Fibroblast of the aortic adventitia (primary cell): ENCODE measurements at places on chromosomes 5 and 9.

GRCh38 chr9:95740217-95741004 lies 135.1 kb upstream of the ERCC6L2 start:
- DNase-seq: no peak

DNA sequence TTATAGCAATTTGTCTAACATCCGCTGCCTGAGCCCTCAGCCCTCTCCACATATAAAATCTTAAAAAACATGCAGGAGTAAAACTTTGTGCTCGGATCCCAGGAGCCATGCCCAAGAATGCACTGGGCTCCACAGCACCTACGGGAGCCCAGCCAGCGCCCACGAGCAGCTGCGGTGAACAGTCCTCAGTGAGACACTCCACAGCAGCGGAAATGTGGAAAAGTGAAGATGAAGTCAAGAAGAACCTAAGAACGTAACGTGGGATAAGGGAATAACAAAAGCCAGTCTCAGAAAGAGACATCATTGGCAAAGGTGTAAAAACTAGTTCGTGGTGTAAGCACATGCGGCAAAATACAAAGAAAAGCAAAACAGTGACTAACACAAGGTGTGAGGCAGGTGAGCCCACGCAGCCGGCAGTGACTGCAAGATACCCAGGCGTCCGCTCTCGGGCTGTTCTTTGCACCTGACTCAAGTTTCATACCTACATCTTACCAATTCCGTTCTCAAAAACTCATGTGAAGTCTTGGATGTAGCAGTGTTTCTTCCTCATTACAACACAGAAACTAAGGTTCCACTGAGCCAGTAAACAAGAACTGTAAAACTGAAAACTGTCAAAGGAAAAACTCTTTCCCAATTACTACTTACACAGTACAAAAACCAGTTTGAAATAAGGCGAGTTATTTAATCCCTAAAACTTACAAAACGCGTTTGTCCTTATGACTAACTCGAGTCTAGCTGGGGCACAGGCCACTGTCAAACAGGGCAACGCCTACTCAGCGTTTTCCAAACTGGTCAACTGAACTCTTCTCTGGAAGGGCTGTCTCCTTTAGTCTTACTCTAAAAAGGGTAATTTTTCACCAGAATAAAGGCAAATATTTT lies 1.7 kb downstream of the CAMSAP1 start:
- peak; percentile 38 for DNase-seq

DNA sequence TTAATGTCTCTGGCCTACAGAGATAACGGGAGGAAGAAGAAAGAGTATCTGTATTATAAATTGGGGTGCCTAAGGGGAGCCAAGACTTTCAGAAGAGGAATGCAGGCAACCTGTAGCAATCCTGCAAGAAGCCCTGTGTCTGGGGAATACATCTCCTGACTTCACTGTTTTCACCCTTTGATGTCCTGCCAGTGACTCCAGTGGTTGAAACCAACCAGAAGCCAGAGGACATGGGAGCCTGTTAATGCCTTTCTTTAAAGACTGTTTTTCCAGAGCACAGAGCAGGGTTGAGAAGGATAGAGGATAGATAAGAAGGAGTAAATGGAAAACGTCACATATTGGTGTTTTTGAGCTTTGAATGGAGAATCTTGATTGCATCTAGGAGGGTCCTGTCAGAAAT lies 151.2 kb downstream of the HACD4 start:
- DNase-seq: no peak

- peak; percentile 92 for DNase-seq
Observed at GRCh38 chr9:90301277-90301653, 341.4 kb downstream of the DIRAS2 start.

- peak; percentile 93 for DNase-seq
Observed at GRCh38 chr9:110040788-110041187, 167.2 kb downstream of the C9orf152 start.

GRCh38 chr9:126510564-126510963 lies 103.2 kb upstream of the LMX1B start:
- DNase-seq: no peak

DNA sequence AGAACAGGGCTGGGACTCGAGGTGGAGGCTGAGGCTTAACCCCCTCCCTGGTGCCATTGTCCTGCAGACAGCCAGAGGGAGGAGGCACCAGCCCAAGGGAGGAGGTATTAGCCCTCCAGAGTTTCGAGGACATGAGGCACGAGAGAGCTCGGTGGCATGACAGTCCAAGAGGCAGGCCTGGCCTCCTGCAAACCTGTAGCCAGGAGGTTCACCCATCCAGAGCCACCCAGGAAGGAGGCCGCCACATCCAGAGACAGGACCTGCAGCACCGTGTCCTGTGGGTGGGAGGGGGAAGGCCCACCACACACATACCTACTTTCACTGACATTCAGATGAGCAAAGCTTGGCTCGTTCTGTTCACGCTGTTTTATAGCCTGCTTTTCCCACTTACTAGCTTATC lies 75.2 kb upstream of the ADAMTS2 start:
- DNase-seq: no peak

- peak; percentile 41 for DNase-seq
Observed at GRCh38 chr9:111052791-111053190, 14.5 kb upstream of the LPAR1 start.

DNA sequence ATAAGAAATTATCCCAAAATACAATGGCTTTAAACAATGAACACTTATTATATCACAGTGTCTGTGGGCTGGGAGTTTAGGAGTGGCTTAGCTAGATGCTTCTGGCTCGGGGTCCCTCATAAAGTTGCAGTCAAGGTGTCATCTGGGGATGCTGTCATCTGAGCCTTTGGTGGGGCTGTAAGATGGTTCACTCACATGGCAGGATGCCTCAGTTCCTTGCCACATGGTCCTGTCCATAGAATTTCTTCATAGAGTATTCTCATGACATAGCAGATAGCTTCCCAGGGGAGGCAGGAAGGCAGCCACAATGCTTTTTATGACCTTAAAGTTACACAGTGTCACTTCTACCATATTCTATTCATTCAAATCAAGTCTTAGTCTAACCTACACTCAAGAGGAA lies 51.2 kb upstream of the HMHB1 start:
- DNase-seq: no peak

DNA sequence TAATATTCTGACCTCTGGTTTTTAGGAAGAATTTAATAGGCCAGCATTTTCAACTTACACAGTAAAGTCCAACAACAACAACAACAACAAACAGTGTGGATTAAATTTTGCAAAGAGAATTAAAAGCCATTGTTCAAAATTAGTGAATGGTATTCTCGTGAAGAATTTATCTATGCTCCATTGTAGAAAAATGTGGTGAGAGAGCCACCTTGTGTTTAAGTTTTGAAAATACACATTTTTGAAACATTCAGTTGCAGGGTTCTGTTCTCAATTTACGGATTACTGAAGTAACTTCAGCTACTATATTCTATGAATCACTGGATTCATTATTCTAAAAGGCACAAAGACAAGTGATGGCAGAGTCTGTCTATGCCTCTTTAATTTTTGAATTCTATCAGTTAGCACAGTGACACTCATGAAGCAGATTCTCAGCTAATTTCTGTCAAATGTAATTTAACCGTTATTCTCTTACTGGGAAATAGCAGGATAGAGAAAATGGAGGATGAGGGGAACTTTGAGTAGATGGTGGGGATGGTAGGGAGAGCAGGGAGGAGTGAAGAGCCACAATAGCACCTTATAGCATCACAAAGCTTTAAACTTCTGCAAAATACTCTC lies 11.0 kb downstream of the CCDC152 start:
- peak; percentile 61 for DNase-seq

- no peak for DNase-seq
Observed at GRCh38 chr5:77175231-77175630, 35.2 kb upstream of the PDE8B start.

GRCh38 chr5:160357394-160357793 lies 13.0 kb downstream of the C1QTNF2 start:
- DNase-seq: no peak

GRCh38 chr9:119053070-119053469 lies 316.2 kb downstream of the BRINP1 start:
- no peak for DNase-seq

DNA sequence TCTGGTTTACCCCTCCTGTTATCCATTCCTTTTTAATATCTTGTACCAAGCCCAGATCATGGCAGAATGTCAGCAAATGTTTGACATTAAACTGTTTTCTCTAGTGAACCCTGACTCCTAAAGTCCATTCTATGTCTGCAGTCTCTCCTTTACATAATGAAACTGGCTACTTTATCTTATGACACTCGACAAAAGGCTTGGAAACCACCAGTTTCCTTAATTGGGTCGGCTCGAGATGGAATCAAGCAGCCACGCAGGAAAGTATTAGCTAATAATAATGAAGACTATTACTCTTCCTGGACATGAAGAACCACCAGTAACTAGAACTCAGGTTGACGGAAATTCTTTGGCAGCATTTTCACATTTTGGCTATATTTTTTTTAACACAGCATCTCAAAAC lies 17.5 kb downstream of the DAP start:
- DNase-seq: no peak

- DNase-seq: peak; percentile 40
Observed at GRCh38 chr9:78011049-78011448, 20.6 kb downstream of the GNAQ start.

- DNase-seq: peak; percentile 90
Observed at GRCh38 chr9:115615821-115616665, 498.1 kb upstream of the TNC start.

GRCh38 chr5:95948631-95949030 lies 13.0 kb downstream of the ELL2 start:
- no peak for DNase-seq

GRCh38 chr5:135829179-135829578 lies 5.3 kb upstream of the SLC25A48 start:
- DNase-seq: no peak

DNA sequence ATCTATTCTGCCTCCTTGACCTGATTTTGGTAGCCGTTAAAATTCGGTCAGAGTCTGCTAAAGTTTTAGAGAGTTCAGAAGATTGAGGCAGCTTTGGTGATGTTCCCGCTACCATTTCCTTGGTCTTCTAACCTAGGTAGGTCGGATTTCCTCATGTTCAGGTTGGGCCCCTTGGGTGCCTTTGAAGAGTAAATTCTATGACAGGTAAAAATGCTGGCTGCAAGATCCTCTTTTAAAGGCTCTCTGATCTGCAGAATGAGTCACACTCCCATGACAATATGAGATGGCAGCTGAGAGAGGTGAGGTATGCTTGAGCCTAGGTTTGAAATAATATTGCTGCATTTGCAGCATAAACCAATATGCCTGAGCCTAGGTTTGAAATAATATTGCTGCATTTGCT lies 198.9 kb downstream of the TSSK1B start:
- DNase-seq: no peak

DNA sequence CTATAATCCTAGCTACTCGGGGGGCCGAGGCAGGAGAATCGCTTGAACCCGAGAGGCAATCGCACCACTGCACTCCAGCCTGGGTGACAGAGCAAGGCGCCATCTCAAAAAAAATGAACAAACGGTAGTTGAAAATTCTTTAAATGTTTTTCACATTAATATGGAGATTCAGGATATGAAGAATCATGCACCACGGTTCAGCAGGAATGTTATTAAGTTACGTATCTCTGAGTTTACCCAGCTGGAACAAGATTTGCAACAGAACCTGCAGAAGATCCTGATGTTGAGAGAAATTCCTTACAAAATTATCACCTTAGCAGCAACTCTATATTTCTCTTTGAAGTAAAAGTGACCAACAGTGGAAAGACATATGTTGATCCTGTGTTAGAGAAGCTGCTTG lies 10.0 kb downstream of the PCDHGA12 start:
- DNase-seq: no peak

DNA sequence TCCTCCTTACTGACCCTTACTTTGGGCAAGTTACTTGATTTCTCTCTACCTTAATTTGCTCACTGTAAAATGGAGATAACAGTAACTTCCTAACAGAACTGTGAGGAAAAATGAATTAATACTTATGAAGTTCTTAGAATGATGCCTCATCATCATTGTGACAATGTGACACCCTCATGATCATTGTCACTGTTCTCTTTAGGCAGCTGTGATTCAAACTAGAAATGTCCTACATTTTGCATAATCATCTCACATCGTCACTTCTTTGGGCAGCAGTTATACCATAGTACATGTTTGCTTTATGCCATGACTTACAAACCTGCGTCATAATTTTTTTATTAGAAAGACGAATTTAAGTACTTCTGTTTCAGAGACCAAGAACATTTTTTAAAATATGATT lies 9.7 kb downstream of the SLC30A5 start:
- no peak for DNase-seq

DNA sequence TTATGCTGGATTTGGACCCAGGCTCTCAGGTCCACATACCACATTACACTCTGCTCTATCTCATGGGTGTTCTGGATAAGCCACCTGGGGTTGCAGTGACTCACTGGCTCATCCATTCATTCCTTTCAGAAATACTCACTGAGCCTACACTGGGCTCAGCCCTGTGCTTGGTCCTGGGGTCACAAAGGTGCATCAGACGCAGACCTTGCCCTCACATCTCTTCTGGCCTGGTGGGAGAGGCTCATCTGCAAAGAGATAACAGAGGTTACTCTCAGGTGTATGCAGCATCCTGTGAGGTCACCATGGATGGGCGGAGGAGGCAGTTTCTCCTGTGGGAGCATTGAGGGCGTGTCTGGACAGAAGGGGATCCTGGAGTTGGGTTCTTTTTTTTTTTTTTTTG lies 12.1 kb downstream of the CDHR2 start:
- DNase-seq: no peak

DNA sequence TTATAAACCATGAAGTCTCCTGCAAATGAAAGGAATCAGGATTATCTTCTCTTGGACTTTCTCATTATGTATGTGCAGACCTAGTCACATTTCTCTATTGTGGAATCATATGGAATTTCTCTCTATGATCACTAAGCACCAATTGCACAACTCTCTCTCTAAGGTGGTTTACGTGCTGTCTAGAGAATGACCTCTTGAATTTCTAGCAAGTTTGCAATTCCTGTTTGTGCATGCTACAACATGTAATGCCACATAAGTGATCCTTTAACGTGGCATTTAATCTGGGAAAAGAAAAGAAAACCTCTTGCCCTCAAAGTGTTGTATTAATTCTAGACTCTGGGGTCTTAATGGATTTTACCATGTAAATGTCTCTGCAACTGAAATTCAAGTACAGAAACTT lies 5.0 kb upstream of the PPP2R2B start:
- no peak for DNase-seq

DNA sequence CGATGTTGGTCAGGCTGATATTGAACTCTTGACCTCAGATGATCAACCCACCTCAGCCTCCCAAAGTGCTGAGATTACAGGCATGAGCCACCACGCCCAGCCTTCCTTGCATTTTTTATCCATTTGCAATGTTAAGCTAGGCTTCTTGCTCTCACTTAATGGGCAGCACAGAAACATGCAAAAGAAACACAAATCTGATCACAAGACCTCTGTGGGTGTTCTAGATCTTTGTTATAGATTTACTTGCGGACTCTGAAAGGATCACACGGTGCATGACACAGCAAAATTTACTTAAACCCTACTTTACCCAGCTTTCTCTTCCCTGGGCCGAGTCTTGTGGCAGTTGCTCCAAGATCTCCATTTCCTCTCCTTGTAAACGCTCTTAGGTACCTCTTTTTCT lies 71.3 kb downstream of the PSAT1 start:
- DNase-seq: no peak

- peak; percentile 45 for DNase-seq
Observed at GRCh38 chr9:70044490-70045307, 1.1 kb downstream of the MAMDC2 start.

- no peak for DNase-seq
Observed at GRCh38 chr9:13149454-13149853, 130.0 kb downstream of the MPDZ start.

- no peak for DNase-seq
Observed at GRCh38 chr9:113641100-113641885, 177.8 kb downstream of the RGS3 start.
